ENCODE measurements at places on chromosomes 6 and 20.

DNA sequence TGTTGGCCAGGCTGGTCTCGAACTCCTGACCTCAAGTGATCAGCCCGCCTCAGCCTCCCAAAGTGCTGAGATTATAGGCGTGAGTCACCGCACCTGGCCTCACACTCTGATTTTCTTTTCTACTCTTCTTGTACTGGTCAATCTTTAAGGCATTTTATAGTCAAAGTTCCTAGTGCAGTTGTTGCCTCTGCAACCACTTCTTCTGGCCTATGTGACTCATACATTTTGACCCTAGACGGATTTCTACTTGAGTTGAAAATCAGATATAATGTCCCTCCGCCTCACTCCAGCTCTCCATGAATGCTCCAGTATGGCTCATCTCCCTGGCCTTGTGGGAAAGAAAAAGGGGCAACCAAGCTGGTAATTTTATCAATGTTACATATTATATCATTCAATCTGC, 42.4 kb downstream of the TNFRSF21 start:
- DNase-seq: no peak

DNA sequence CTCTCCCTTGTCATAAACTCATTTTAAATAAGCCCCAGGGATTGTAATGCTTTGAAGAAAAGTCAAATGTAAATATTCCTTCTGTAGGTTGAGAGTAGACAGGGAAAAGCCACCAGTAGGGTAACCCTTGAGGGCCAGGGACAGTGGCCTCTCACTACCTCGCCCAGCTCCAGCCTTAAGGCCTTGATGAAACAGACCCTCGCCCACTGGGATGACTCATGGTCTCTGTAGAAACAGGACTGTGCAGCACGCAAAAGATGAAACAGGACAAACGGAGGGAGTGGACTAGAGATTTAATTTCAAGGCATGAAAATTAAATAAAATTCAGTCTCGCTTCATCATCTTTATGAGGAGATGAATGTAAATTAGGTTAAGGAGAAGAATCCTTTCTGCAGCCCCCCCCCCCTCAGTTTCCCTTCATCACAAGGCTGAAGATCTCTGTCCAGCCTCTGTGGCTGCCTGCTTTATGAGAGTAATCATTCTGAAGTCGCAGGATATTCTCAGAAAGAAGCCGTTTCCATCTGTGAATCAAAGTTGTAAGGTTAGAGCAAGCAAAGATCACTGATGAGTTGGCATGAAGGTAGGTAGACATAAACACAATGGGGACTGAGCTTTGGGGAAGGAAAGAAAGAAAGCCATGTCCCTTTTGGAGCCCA, 60.4 kb downstream of the TMEM200A start:
- no peak for DNase-seq

- DNase-seq: no peak
Observed at GRCh38 chr6:126848119-126848518, 270.4 kb upstream of the RSPO3 start.

- DNase-seq: no peak
Observed at GRCh38 chr6:4560221-4561077, 215.8 kb upstream of the CDYL start.

- no peak for DNase-seq
Observed at GRCh38 chr6:151765444-151765886, 42.0 kb upstream of the ESR1 start.

GRCh38 chr20:64115171-64115911, 8.0 kb upstream of the NPBWR2 start:
- peak; percentile 13 for DNase-seq

DNA sequence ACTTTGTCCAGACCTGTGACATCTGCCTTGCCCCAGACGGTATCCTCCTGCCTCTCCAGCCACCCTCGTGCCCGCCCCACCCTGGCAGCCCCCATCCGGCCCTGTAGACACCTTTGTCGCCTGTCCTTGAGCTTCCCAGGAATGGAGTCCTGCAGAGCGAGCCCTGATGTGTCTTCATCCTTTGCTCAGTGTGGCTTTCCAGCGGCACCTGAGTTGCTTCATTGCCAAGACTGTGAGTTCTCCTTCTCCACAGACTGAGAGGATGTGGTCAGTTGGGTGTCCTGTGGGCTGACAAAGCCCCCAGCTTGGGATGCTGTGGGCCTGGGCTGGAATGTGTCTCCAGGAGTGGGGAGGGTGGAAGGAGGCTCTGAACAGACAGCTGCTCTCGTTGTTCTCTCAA, 1.7 kb upstream of the CST4 start:
- no peak for DNase-seq

- peak; percentile 60 for DNase-seq
Observed at GRCh38 chr20:38893565-38894090, 32.6 kb upstream of the FAM83D start.

DNA sequence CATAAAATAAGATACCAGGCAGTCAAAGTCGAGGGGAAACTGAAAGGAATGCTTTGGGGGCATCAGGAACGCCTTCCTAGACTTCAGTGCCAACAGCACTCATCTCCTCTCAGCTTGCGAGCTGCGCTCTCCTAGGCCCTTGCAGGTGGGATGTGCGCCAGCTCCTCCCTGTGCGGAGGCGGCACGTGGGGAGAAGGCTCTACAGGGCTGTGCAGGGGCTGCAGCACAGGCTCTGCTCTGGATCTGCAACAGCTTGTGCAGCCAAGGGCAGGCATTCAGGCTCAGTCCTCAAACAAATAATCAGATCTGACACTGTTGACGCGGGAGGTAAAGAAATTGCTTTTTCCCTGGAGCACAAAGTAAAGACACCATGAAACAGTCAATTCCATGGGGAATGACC, 144.8 kb downstream of the TTLL2 start:
- DNase-seq: peak; percentile 74

DNA sequence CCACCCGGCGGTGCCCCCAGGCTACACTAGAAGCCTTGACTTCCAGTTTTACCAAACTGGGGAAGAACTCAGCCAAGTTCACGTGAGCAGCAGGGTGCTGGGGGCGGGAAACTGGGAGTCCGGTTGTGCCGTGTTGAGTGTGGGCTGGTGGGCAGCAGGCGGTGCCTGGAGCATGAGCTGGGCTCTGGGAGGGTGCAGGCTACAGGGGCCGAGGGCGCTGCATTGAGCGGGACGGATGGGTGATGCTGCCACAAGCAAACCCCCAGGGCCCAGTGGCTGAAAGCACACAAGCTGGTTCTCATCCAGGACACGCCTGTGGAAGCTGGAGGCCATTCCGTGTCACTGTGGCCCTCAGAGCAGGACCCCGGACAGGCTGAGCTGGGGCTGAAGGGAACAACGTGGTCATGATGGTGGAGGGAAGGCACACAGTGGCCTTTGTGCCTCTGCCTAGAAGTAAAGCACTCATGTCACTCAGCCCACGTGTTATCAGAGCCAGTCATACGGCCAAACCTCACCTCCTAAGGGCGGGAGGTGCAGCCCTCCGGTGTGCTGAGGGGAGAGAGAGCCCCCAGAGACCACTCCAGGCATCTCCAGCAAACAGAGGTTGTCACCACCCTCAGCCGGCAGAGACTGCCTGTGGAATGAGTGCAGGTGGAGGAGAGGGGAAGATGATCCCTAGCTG, 29.5 kb downstream of the RBM38 start:
- DNase-seq: no peak

DNA sequence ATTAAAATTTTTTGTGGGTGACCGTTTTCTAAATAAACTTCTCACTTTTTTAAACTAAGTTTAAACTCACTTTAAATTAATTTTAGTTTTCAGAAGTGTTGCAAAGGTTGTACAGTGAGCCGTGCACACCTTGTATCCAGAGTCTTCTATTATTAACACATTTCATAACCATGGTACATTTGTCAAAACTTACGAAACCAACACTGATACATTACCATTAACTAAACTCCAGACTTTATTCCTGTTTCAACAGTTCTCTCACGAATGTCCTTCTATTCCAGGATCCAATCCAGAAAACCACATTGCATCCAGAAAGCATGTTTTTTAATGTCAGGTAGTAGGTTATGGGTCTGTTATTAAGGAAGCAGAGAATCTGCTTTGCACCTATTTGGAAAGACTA, 319.9 kb downstream of the CBLN4 start:
- DNase-seq: no peak

DNA sequence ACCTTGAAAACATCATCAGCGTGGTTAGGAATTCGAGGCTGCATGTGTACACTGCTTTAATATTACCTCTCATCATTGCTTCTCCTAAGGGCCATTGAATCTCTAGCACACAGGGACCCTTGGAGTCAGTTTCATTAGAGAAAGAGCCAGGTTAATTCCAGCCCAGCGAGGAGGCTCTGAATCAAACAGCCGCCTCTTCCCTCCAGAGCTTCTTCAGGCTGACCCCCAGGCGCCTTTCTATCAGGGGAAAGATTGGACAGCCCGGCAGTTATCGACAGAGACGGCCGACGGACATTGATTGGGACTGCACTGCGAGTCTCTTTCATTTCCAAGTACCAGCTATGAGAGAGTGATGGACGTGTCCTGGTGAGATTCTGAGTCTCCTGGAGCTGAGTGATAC, 159.2 kb downstream of the ANKRD60 start:
- DNase-seq: no peak

DNA sequence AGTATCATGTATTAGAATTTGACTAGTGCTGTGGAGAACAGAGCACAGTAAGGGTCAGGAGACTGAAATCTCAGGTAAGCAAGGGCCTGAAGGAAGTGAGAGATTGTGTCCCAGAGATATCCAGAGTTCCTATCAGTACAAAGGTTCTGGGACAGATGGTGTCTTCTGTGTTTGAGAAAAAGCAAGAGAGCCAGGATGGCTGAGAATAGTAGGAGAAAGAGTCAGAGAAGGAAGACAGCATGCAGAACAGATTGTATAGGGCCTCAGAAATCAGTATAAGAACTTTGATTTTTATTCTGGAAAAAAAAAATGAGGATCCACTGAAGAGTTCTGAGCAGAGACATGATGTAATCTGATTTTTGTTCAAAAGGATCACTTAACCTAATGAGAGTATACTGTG, 74.8 kb upstream of the PLN start:
- no peak for DNase-seq

DNA sequence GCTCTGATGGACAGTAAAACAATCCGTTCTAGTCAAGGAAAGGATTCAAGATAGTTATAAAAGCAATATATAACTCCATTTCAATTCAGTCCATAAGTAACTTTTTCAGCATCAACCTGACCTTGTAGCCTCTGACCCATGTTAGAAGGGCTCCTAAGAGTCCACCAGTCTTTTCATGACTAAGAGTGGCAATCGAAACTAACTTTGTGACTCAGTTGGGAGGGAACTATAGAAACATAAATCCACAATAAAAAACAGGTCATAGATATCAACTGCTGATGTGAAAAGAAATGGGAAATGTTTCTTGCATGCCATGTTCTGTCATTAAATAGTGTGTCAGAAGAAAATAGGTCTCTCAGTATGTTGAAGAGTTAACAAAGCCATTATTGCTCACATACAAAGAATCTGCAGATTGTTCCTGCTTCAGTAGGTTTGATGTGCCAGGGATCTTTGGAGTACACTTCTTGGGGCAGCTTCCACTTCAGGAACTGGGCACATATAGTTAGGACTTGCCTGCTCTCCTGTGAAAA, 16.2 kb upstream of the RBL1 start:
- no peak for DNase-seq

GRCh38 chr20:34543463-34544056, 15.0 kb upstream of the MAP1LC3A start:
- no peak for DNase-seq

GRCh38 chr20:7505152-7505834, 435.0 kb downstream of the HAO1 start:
- DNase-seq: no peak

DNA sequence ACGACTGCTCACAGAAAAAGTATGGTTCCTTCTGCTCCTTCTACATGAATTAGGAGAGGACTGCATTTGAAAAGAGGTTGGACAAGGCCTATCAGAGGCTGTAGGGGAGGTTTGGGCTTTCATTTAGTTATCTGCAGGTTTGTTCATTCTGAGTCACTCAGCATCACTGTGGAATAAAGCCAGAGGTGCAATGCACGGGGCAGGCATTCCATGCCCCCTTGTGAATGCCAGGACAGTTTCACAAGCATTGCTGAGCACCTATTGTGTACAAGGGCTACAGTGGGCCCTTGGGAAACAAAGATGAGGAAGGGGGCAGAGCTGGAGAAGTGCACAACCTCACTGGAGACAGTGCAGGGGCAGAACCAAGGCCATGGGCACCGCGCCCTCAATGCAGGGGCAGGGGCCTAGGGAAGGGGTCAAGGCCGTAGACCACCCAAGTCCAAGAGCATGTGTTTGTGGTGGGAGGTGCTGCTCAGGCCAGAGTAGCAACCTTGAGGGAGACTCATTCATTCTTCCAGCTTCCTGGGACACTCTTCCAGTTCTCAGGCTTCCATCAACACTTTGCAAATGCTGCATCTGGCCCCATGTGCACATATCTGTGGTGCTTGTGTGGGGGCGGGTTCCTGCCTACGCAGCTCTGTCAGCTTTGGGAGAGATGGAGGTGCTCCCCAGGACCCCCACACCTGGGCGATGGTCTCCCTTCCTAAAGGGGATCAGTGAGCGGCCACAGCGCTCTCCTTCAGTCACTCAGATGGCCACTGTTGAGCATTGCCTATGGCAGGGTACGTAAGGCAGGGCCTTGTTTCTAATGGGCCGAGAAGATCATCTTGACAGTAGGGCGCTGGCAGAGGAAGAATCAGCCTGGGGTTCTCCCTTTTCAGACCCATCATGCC, 204.5 kb downstream of the SYNDIG1 start:
- no peak for DNase-seq

DNA sequence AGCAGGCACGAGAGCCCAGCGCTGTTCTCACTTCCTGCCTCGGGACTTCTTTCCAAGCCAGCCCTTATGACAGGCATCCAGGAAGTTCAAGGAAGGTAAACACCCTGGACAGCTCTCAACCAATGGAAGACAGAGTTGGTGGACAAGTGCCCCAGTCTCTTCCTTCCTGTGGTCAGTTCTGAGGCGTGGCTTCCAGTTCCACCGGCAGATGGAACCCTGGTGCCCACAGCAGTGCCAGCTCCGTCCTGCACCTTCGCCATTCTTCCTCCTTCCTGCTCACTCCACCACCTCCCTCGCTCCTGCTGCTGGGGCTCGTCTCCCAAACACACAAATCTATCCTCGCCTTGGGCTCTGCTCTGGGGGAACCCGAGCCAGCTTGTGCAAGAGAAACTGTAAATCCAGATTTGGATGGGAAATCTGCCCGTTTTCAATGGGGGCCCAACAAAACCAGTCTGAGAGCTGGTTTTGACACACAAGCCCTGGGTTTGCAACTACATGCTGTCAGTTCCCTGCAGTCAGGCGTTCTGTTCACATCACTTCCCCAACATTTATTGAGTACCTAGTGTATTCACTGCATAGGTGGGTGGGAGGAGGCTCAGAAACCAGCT, 162.7 kb downstream of the GRM4 start:
- peak; percentile 15 for DNase-seq

DNA sequence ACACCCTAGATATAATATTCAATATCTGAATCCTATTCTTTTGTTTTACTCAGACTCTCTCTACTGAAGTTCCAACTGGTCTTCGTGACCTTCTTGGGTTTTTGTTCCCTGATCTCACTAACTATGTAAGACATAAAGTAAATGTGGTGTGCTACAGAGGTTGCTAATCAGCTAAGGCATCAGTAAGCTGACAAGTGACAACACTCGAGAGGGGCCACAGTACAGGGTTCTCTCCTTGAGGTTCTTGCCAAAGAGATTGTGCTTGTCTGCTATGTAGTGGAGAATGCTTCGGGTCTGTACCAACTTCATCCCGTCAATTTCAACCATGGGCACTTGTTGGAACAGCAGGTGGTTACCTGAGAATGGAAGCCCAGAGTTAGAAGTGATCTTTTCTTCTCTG, 9.9 kb downstream of the GSTA4 start:
- DNase-seq: no peak

GRCh38 chr6:32609731-32610640, 20.3 kb upstream of the HLA-DRB1 start:
- DNase-seq: peak; percentile 52
